ENCODE measurements at places on chromosomes 3 and 15.

DNA sequence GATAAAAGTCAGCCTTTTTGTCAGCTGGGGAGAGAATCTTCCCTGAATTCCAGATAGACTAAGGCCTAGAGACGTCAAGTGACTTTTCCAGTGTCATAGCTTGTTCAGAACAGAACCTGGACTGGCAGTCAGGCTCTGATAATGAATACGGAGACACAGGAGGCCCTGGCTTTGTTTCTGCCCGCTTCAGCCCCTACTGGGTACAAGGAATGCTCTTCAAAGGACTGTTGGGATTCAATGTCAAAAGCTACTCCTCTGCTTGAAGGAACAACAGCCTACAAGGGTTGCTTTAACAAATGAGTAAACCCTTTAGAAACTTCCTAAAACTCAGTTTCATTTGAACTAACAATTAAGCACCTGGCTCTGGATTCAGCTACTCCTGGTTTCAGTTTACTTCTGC is 412.3 kb downstream of the OXSM start:
- DNase-seq: no peak

DNA sequence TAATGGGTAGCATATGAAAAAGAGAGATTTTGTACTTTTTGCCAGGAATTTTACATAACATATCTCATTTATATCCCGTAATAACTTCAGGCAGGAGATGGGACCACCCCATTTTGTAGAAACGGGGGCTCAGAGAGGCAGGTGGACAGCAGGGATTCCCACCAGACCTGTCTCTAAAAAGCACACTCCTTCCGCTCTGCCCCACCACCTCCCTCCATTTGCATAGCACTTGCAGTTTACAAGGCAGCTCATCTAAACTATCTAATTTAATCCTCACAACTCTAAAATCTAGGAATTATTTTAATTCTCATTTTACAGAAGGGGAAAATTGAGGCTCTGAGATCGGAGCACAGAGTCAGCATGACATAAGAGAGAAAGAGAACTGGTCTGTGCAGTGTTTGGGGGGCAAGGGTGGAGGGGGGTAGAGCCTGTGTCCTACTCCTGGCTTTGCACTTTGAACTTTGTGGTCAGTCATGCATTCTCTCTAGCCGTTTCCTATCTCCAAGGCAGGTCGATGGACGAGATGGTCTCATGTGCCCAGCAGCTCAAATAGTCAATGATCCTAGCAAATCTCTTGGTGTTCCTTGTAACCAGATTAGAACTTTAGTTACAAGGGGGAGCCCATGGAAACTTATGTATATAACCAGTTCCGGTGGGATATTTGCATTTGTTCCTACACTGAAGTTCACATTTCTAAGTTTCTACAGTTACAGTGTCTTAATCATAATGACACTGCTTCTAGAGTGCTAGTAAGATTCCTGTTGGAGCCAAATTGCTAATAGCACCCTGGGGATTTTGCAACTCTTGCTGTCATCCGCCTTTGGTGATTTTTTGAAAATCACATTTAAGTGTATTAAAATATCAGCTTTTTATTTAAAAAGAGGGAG is 18.6 kb downstream of the CRYGS start:
- DNase-seq: no peak

DNA sequence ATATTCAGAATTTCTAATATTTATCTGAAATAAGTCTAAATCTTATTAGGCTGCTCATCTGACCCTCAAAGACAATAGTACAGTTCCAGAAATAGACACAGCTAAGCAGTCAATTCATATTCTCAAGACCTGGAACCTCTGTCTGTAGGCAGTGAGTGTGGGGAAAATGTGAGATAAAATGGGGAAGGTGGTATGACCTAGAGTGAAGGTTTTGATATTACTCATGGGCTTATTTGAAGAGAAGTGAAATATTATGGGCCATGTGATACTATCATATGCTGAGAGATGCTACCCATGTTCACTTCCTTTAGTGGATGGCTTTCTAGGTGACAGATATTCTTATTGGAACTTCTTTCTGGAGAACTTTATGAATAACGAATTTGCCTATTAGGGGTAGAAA is 33.5 kb downstream of the TGFBR2 start:
- no peak for DNase-seq

DNA sequence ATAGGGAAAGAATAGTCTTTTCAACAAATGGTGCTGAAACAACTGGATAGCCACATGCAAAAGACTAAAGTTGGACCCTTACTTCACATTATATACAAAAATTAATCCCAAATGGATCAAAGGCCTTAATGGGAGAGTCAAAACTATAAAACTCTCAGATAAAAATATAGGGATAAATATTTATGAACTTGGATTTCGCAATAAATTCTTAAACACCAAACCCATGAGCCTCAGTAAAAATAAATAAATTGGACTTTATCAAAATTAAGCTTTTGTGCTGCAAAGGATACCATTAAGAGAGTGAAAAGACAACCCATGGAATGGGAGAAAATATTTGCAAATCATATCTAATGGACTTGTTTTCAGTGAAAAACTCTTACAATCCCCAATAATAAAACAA is 18.7 kb upstream of the TOP2B start:
- DNase-seq: no peak

DNA sequence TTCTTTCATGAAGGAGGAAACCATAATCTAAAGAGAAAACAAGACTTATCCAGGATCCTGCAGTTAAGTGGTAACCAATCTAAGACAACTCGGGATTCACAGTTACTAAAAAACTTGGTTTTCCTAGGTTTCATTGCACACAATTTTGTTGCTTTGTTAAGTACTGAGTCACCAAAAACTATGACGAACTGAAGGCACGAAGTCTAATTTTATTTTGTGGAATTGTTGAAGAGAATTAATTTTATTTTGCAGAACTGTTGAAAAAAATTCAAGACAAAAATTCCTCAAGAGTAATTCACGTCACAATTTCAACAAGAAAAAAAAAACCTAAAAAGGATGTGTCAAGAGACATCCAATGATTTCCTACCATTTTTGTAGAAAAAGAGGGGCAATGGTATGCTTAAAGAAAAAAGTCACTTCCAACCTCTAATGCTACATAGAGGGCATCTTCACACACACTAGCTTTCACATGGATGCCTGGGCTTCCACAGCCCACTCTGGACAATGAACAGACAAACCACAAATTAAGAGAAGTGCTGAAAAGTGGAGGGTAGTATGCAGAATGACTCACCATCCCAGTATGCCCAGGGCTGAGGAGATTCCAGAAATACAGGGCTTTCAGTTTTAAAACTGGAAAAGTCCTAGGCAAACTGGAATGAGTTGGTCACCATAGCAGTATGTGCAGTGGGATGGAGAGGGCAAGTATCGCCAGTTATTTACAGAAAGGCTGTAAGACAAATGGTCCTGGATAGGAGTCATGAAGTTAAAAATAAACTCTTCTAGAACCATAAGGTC is 29.2 kb downstream of the PLOD2 start:
- DNase-seq: no peak

DNA sequence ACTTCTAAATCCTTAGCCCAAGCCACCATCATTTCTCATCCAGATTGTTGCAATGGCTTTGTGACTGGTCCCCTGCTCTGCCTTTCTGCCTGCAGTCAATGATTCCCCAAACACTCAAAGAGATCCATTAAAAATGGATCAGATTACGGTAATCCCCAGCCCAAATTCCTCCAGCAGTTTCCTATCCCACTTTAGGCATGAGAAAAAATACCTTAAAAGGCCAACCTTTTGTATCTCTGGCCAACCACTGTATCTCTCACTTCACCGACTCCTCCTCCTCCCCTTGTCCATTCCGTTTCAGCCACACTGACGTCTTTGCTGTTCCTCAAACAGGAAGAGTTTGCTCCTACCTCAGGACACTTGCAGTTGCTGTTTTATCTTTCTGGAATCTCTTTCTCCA is 20.9 kb upstream of the IL1RAP start:
- DNase-seq: no peak

DNA sequence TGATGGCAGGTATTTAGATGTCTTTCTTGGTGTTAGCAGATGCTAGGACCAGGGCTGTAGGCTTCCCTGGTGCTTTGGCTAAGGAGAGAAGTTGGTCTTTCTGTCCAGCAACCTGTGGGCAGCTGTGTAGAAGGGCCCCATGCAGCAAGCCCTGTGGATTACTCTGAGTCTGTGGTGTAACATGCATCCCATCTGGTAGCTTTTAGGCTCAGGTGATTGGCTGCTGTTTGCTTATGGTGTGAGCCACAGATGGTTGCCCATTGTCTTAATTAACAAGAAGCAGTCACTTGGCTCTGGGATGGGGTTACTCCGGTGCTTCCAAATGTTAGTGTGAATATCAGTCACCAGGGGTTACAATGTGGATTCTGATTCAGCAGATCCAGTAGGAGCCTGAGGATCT is 368.6 kb upstream of the C2CD4B start:
- no peak for DNase-seq

- no peak for DNase-seq
These were observed 29.1 kb downstream of the HDAC11 start for GRCh38 chr3:13509059-13509815.

- DNase-seq: no peak
These were observed 76.2 kb downstream of the IMPG2 start for GRCh38 chr3:101244212-101244575.

GRCh38 chr3:95319921-95320494 is 1257.1 kb downstream of the NSUN3 start:
- no peak for DNase-seq

DNA sequence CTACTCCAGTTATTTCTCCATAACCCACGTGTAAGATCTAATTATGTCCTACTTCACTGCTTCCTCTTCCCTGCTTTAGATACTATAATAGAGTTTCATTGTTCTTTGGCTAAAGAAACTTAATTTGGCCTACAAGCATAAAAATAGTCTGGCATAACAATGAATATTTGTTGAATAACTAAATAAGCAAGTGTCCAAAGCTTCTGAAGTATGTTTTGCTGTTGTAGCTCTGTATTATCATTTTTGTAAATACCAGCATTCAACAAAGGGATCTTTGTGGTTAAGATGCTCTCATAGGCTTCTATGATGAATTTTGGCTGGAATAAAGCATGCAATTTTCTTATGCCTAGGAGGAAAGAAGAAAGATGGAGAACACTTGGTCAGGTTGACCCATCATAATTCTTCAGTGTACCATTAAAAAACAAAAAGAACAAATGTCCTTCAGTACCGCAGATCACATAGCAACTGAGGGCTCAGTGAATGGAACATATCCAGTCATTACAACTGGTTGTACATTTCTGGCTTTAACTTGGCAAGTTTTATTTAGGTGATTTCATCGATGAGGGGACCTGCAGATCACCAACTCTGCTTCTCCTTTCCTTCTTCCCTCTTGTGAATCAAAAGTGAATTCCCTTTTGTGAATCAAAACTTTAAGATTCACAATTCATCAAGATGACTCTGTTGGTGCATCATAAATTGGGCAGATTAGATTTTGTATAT is 465.9 kb upstream of the TGFBR2 start:
- DNase-seq: no peak

DNA sequence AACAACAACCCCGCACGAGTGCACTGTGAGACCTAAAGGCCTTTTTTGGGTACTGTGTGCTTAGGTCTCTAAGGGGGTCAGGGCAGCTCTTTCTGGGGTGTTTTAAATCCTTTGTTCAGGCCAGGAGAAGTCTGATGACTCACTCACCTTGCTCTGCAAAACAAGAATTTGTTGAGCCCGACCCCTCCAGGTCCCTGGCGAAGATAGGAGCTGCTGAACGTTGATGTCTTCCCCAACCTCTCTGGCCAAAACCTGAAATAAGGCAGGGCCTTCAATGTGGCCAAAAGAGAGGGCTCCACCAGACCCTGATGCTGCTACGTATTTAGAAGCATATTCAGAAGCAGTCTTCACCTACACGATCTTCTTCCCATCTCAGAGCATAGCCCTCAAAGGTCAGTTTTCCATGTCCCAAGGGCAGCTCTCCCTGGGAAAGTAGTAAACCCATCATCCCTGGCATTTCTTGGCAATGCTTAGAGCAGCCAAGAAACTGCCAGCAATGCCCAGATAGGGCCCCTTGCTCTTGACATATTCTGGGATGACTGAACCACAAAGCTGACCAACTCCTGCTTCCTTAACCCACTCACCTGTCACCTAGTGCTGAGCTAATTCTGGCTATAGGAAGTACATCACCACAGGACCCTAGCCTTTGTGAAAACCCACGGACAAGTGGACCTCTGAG is 27.1 kb downstream of the CCDC13 start:
- no peak for DNase-seq

DNA sequence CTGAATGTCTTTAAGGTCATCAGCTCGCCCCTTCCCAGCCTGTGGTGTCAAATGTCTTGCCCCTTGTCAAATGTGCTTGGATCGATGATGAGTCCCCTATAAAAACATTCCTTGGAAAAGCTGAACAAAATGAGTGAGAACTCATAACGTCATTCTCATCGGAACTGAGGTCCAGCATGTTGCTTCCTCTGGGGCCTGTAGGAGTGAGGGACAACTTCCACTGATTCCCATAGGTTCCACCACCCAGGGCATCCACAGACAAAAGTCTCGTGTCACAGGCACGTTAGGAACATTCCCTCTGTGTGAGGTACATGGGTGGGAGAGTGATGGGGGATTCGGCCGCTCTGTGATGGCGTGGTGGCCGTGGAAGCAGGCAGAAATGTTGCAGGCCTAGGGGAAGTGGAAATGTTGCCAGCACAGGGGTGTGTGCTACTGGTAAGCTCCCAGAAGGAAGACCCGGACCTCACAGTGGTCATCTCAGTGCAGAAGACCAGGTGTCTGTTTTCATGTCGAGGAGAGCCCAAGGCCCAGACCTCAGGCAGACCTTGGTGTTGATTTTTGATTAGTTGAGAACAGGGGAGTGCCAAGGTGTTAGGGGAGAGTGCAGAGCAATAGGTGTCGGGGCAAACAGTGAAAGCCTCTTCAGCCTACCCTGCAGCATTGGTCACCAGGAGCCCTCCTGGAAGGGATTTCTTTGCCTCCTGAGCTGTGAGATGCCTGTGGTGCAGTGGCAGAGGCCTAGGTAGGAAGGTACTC is 96.8 kb downstream of the SNRPN start:
- no peak for DNase-seq

DNA sequence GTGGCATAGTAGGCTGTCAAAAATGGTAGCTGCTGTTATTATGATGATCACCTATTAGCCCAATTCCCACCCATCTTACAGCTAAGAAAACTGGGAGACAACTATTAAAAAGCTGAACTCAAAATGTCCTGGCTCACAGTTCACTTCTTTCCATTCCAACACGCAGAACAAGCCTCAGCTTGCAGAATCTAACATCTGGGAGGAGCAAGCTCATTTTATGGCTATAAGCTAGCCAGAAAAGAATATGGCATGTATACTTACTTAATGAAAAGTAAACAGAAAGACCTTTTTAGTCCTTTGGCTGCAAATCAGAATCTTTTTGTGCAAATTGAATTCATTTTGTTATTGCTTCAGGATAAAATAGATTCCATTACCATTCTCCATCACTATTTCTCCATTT is 34.8 kb upstream of the CFAP20DC start:
- DNase-seq: no peak

DNA sequence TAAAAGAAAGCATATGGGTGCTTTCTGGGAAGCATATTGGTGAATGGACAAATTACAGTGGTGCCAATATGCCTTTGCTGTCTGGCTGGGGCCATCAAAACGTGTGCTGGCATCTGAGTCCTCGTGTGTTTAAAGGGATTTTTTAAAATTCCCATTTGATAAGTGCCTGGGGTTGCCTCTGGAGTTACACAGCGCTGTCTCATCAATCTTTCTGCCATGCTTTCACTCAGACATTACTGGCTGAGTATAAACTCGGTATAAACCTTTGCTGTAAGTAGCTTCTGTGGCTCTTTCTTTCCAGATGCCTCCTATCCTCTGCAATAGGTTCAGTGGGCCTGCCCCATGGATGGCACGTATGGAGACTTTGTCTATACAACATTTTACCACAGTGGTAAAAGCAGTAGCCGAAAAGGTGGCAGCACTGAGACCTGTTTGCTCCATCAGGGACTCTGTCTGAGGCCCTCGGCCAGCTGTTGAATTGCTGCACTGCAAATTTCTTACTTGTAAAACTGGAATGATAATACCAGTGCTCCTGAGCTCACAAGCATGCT is 195.5 kb downstream of the LPP start:
- no peak for DNase-seq

Measured in CD4-positive, alpha-beta T cell treated with Interleukin-17A for 4 hours (primary cell).